ENCODE measurements at places on chromosomes 5 and 9.

DNA sequence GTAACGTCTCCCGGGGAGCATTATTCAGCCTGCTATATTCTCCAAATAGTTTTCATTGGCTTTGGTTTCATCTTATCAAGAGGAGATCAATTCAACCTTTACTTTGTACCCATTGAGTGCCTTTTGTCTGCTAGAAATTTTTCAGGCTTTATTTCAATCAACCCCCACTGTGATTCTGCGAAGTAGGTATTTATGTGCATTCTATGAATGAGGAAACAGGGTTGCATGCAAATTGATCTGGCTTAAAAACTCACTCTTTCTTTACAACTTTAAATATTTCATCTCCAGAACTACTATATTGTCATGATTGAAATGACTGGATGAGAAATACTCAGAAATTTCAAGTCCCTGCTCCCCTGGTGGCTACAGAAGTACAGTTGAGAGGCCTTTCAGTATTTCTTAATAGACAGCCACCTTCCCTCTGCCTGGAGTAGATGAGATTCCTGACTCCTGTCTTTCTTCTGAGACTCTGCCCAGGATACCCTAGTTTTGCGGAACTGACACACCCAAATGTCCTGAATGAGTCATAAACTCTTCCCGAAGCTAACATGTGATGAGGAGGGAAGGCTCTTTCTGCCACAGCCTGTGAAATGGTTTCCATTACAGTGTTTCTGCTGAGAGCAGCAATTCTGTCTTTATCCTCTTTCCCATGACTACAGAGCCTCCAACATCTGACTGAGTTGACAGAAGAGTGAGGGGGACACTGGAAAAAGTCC lies 52.6 kb upstream of the TNC start:
- DNase-seq: peak; percentile 40

DNA sequence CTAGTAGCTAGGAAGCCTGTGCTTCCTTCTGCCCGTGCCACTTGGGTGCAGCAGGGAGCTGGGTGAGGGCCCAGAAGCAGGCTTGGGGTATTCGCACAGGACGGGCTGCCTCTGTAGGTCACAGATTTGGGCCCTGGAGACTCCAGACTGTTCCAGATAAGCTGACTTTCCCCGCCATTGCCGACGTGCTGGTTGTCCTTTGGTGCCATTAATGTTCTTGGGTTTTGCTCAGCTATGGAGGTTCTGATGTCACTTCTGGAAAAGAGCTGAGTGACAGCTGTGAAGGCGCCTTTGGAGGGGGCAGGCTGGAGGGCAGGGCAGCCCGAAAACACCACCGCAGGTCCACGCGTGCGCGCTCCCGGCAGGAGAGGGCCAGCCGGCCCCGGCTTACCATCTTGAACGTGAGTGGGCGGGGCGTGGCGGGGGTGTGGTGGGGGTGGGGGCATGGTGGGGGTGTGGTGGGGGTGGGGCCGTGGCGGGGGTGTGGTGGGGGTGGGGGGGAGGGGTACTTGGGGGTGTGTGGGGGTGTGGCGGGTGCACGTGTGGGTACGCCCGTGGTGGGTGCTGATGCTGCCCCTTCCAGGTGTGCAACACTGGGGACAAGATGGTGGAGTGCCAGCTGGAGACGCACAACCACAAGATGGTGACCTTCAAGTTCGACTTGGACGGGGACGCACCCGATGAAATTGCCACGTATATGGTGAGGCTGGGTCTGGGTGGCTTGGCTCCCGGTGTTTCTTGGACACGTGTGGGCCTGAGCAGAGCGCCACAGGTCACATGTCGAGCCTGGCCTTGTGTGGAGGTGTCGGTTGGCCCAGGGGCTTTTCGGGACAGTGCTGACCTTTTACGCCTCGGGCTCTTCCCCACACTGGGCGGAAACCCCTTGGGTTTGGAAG lies 79.6 kb downstream of the WNK2 start:
- no peak for DNase-seq

DNA sequence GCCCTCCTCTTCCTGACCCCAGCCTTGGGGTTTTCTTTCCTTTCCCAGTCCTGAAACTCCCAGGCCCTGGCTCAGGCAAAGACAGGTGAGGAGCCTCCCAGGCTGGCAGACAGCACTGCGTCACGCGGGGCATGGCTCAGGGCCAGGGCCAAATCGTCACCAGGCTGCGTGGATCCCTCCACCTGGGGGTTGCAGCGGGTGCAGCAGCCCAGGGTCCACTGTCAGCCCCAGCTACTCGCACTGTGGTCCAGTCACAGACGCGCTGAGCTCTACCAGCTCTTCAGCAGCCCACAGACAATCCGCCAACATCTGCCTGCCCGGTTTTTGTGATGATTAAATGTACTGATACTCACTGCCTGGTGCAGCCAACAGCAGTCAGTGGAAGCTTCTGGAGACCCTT lies 12.1 kb downstream of the FAM78A start:
- DNase-seq: no peak

DNA sequence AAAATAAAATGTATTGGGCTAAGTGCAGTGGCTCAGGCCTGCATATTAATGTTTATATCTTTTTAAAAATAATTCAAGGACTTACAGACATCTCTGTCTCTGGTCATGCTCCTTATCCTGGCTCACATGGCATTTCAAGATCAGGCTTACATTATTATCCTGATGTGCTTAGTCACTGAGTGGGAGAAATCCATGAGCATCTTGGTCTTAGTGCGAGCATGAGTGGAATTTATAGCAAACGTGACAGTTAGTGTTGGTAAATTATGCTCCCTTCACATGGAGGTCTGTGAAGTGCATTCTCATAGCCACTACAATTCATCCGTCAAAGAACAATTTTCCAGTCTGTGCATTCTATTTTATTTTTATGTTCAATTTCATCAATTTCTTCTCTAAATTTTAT lies 237.8 kb upstream of the EDIL3 start:
- DNase-seq: no peak

GRCh38 chr5:138809391-138809790 lies 56.2 kb downstream of the CTNNA1 start:
- peak; percentile 55 for DNase-seq

DNA sequence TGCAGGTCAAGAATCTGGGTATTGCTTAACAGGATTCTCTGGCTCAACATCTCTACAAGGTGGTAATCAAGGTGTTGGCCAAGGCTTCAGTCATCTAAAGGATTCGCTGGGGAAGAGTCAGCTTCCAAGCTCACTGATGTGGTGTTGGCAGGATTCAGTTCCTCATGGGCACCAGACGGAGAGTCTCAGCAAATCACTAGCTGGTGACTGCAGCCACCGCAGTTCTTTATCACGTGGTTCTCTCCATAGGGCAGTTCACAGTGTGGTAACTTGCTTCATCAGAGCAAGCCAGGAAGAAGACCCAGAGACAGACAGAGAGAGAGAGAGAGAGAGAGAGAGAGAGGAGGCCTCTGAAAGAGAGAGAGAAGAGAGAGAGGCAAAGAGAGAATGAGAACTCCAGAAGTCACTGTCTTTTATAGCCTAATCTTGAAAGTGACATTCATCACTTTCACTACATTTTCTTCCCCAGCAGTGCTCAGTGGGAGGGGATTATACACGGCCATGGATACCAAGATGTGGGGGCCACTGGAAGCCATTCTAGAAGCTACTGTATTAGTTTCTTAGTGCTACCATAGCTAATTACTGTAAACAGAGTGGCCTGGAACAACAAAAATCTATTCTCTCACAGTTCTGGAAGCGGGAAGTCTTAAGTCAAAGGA lies 109.2 kb upstream of the SMIM23 start:
- no peak for DNase-seq

GRCh38 chr9:97596906-97597305 lies 36.3 kb downstream of the TSTD2 start:
- DNase-seq: no peak

DNA sequence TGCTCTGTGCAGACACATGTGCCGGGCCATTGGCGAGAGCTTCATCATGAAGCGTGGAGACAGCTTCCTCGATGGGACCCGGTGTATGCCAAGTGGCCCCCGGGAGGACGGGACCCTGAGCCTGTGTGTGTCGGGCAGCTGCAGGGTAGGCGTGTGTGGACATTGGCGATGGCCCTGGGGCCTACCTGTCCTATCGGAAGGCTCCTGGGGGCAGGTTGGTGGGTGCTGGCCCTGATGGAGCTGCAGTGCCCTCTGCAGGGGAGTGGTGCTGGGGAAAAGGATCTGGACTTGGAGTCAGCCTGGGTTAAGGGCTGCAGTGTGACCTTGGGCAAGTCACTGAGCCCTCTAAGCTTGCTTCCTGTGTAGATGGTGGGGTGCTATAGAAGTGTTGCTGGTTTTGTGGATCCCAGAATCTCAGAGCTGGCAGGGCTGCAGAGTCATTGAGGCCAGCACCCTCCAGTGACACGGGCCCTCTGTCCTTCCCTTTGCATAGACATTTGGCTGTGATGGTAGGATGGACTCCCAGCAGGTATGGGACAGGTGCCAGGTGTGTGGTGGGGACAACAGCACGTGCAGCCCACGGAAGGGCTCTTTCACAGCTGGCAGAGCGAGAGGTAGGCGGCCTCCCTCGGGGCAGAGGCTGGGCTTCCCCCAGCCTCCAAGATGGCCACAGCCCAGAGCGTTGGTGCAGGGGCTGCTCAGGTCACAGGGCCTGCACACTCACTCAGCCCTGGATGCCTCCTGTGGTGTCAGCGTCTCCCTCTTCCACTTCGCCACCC lies 15.8 kb downstream of the ADAMTS13 start:
- no peak for DNase-seq

GRCh38 chr9:83372957-83373356 lies 165.2 kb downstream of the FRMD3 start:
- DNase-seq: no peak

DNA sequence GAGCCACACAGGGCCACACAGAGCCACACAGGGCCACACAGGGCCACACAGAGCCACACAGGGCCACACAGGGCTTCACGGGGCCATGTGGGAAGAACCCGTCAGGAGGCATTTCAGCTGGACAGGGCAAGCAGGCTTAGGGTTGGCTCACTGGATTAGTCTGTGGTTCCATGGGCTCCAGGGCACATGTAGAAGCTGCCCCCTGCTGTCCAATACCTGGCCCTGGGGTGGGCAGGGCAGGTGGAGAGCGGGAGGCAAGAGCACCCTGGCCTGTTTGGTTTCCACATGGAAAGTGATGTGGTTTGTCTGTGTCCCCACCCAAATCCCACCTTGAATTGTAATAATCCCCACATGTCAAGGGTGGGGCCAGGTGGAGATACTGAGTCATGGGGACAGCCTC lies 16.4 kb upstream of the LPCAT1 start:
- no peak for DNase-seq

DNA sequence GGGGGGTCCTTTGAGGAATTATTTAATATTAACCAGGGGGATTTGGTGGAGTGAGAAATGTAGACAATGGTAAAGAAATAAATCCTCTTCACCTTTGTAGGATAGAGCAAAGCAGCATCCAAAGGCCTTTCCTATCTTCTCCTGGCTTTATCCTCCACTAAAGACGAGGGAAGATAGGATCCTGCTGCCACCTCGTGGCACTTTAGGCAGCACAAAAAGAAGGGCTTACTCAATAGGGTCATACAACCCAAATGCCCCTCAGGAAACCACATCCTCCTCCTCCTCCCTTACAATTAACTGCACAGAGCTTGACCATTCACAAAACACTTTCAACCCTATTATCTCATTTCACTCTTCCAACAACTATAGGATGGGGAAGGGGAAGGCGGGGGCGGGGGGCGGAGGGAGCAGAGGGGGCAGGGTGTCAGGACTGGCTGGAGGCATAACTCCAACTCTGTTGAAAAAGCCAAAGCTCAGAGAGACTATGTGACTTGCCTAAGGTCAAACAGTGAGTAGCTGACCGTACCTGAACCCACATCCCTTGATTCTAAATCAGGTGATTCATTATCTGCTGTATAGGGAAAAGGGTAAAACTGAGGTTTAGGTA lies 45.4 kb upstream of the MYOT start:
- peak; percentile 77 for DNase-seq

DNA sequence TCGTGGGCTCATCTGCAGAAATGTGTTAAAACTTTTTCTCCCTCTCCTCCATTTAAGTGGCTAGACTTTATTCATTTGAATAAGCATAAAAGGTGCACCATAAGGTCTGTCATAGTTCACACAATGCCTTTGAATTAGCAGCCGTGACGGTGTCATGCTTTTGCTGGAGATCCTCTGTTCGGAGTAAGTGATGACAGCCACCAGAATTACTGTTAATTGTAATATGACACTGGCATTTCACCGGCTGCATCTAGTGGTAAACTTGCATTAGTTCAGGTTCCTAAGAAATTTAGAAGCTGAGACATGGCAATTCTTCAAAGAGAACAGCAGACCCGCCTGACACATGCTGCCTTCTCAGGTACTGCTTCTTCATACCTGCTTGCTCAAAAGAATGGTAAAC lies 241.7 kb downstream of the EBF1 start:
- no peak for DNase-seq

DNA sequence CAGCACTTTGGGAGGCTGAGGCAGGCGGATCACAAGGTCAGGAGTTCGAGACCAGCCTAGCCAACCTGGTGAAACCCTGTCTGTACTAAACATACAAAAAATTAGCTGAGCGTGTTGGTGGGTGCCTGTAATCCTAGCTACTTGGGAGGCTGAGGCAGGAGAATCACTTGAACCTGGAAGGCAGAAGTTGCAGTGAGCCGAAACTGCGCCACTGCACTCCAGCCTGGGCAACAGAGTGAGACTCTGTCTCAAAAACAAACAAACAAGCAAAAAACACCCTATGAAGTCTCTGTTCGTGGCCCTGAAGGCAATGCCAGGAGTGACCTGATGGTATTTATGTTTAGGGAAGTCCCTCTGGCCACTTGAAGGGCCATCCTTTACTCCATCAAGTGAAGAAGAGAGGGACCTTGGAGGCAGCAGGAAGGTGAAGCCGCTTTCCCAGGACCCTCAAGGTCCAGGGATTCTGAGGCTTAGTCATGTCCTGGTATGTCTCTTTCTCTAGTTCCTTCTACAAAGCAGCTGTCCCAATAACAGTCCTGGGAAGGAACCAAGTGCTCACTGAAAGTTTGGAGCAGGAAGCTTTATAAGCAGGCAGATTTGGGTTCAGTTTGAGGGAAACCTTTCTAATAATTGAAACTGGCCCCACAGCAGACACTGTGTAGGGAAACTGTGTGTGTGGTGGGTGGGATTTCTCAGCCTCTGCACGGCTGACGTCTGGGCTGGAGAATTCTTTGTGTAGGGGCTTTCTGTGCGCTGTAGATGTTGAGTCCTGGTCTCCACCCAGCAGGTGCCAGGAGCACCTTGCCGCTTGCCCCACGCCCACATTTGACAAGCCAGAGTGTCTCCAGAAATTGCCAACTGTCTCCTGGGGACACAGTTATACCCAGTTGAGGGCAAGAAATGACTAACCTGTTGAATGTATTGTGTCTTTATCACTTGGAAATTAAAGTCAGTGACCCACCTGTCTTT lies 12.5 kb downstream of the PHF2 start:
- DNase-seq: no peak

Data from foreskin melanocyte (primary cell).